ENCODE measurements at places on chromosomes 5 and 9.

DNA sequence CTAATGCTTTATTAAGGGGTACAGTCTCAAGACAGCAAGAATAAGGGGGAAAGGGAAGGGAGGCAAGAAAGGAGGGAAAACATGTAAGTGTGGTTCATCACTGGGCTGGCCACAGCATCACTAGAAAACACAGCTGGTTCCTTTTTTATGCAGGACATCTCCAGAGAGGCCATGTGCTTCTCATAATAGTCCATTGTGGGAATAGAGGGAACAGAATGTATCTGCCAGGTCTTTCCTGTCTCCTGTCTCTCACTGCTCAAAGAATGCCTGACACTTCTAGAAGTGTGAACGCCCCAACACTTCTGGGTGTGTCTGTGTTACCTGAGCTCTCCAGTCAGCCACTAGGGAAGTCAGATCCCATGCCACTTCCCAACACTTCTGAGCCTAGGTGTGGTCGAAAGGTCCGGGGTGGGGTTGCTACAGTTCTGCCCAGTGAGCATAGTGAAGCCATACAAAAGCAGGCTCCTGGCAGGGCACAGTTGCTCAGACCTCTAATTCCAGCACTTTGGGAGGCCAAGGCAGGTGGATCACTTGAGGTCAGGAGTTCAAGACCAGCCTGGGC, 255.6 kb upstream of the SLC30A5 start:
- no peak for DNase-seq

DNA sequence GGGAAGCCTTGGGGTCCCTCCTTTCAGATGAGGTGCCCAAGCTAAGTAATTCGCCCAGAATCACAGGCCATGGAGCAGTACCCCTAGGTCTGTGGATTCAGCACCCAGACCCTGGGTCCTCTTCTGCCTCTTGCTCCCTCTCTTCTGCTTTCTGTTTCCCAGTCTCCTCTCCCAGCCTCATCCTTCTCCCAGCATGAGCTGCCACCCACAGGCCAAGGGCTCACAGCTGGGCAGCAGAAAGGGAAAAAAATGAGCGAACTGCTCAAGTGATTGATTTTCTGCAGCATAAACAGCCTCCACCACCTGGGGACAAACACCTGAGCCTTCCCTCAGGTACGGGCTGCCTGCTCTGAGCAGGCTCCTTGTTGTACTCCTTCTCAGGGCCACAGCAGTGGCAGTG, 113.9 kb upstream of the SAP30L start:
- no peak for DNase-seq

GRCh38 chr9:110918316-110919049, 119.8 kb downstream of the LPAR1 start:
- DNase-seq, result no peak

DNA sequence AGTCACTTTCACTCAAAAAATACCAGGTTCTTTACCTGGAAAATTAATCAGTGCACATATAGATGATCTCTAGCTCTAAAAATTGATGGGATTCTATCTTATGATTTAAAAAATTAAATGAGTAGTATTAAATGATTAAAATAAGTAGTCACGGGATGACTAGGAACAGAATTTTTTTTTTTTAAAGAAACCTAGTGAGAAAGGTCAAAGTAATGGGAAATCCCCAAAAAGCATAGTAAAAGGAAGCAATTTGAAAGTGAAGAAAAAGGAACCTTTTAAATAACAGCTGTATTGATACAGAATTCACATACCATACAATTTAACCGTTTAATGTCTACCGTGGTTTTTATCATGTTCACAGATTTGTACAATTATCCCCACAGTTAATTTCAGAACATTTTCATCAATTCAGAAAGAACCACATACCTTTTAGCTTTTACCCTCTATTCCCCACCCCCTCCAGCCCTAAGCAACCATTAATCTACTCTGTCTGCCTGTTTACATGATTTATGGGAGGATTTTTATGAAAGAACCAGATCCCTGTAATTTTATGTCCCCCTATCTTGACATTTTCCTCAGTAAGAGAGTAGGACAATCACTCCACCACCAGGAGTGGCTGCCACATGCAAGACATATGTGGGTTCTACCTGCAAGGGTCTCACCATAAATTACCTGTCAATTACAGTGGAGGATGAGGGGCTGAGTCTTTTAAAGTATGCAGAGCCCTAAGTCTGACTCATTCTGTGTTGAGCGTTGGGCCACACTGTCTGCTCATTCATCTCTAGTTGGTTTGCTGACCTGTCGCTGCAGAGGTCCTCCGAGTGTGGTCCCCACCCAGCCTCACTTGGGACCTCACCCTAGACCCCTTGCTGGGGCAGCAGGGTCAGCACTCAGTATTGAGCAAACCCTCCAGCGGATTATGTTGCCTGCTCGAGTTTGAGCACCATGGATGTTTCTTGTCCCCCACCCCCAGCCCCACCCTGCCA, 16.0 kb downstream of the ANKRD33B start:
- DNase-seq, result no peak

DNA sequence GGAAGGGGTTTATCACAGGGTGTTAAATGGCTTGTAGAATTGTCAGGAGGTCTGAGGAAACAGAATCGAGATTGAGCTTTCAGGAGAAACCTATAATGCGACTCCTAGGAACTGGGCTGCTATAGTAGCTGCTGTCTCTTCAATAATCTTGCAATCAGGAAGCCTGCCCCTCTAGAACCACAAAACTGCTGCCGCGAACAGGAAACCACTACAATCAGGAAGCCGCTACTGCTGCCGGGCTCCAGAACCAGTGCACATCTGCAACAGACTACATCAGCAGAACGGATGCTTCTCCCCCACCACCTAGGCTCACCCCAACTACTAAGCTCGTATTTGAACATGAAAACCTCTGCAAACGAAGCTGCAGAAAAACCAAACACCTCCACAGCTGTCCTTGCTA, 31.6 kb downstream of the TNFSF8 start:
- peak; percentile 65 for DNase-seq

GRCh38 chr5:116769470-116769869, 194.8 kb upstream of the SEMA6A start:
- no peak for DNase-seq

- no peak for DNase-seq
Observed at GRCh38 chr5:147822686-147823491, 8.6 kb downstream of the SPINK1 start.

DNA sequence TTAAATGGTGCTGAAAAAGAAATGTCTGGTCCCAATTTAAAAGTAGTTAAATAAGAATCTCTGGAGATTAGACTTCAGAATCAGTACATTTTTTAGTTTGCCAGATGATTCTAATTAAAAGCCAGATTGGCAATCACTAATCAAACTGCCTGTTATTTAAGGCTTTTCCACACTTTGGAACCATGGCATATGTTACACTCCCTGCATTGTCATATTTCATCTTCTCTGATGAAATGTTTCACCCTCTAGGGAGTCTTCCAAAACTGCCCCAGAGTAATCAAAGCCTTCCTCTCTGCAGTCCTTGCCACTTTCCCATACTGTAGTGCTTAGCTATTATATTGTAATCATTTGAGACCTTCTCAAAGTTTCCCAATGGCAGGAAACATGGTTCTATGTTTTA, 17.5 kb upstream of the OR13C9 start:
- DNase-seq, result no peak
